ENCODE measurements at places on chromosomes 7 and 10.

DNA sequence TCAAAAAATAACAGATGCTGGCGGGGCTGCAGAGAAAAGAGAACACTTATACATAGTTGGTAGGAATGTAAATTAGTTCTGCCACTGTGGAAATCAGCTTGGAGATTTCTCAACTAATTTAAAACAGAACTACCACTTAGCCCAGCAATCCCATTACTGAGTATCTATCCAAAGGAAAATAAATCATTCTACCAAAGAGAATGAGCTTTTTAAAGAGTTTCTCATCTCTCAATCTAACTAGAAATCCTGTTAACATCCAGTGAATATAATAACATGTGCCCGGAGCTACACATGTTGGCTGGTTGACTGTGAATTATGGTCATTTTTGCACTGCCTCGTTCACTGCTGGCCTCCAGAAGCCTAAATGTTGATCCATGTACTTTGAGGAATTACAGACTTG lies 39.3 kb downstream of the BET1 start:
- no peak for DNase-seq

DNA sequence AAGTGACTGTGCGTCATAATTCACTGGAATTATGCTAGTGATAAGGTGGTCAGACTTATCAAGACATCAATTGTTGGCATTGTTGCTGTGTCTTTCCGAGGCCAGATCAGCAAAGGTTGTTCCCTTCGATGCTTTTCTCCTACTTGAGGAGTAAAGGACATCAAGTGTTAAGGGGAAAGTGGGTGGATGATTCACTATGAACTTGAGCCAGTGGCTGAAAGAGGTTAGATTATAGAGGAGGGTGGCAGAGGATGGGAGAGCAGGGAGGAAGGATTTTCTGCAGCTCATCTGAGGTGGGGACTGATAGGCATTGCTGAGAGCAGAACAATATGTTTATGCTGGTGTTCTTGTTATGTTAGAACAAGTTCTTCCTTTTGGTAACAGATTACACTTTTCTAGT lies 131.4 kb upstream of the AGR3 start:
- DNase-seq, result no peak

GRCh38 chr10:97024168-97025073 lies 161.3 kb downstream of the SLIT1 start:
- no peak for DNase-seq

- DNase-seq, result no peak
These were observed 31.6 kb downstream of the ABCB5 start for GRCh38 chr7:20647036-20647435.

DNA sequence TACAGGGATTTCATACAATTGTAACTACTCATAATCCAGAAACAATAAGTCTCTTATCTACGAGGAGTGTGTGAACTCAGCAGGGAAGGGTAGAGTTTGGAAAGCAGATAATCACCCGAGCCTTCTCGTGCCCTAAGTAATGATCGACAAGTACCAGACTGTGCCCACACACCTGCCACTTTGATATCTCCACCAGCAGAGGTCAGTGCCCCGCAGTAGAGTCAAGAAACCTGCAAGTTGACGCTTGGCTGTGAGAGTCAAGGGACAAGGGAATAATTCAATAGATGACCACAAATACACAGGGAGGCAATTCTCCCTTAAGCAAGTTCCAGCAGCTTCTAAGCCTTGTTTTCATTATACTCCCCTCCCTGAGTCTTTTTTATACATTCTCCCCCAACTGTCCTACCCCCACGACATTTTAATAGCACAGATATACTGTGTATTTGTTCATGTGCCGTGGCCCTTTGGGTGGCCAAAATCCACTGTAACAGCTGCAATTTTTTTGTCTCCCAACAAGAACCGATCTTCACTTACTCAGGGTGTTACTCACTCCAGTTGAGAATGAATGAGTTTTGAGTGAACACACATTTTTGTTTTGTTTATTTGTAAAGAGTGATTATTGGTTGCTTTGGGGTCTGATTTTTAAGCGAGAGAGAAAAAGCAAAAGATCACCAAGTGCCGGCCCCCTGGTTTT lies 106.9 kb upstream of the RHEB start:
- DNase-seq, result no peak

All from stimulated activated CD8-positive, alpha-beta memory T cell treated with anti-CD3 and anti-CD28 coated beads, Interleukin-2, amount 100 ng/mL, for 48 hours (primary cell).